ENCODE measurements at places on chromosomes 12 and 14. TPM values are rescaled to one million over a fixed set of nuclear protein-coding genes. Genes with fewer than 3 reads are reported as not detected.

DNA sequence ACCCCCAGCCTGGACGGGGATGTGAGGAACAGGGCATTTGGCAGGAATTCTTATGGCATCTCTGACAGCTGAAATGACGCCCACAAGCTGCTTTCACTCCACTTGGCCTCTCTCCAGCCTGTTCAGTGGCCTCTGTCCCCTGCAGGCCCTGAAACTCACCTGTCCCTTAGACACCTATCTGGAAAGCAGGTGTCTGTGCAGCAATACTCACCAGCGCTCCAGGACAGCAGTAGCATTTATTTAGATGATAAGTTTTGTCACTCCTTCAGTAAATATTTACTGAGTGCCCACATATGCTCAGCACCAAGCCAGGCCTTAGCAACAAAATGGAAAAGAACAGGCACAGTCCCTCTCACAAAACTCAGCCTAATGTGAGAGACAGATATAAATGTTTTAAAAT is 311.1 kb upstream of the FKBP4 start:
- no peak for DNase-seq

- no peak for DNase-seq
Observed at GRCh38 chr12:16112612-16113560, 164.6 kb downstream of the SLC15A5 start.

DNA sequence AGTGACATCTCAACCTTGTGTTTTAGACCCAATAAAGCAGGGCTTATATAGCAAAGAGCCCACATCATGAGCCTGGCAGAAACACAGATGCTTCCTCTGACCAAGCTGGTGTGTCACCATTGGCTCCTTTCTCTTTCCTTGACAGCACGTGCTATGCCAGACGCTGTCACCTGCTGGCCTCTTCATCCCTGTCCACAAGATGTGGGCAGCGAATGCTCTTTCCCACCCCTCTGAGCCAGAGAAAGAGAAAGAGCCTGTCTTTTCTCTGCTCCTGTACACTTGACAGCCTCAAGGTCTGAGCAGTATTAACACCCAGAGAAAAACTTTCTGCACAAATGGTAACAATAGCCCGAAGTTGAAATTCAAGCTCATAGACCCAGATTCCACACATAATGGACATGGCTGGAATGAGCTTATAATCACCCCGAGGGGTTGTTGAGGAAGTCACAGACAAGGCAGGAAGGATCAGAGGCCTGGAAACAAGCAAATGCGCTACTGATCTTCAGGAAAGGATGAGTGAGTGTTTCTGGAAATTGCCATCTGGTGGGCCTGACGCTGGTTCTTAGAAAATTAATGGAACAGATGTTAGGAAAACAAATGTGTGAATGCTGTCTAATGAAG is 8.9 kb downstream of the TGFB3 start:
- no peak for DNase-seq

DNA sequence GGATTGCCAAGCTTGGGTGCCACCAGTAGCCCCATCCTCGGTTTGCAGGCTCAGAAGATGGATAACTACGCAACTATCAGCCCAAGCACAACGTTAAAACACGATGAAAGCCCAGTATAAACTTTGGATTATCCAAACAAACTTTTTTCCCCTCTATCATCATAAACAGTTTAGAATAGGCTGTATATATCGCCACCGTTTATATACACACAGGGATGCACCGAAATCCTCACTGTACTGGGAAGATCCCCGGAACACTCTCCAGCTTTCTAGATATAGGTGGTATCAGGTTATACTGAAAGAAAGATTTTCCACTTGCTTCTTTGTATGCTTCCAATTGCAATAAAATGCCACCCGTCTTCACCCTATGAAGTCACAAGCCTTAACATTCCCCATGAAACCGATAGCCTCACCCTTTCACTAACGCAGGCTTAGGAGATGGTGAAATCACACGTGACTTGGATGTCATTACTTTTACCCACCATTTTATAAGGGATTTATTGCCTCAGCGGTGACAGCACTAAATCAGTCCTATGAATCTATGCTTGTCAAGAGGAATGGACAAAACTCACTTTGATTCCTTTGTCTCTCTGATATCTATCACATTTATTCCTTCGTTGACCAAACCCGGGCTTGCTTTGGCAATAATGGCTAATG is 207.6 kb upstream of the FOXN3 start:
- DNase-seq = no peak

GRCh38 chr12:120261951-120262851 is 3.3 kb downstream of the PXN start:
- no peak for DNase-seq

DNA sequence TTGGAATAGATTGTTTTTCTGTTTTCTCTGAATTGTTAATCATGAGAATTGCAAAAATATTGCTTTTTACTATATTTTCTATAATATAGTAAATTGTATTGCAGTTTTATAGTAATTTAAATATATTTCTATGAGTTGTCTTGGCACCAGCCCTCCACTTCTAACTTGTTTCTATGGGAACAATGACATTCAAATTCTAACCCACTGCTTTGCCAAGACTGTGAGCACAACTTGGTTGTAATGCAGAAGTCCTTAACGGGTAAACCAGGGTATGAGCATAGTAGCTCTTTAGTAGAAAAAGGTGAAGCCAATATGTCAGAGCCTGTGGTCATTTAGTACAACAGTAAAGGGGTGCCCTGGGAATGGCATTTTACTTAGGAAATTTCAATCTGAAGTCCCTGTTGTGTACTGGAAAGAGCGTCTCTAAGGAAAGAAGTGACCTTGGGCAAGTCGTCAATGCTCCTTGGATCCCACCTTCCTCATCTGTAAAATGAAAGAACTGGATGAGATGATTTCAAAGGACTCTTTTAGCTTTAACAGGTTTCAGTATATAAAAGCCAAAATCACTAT is 283.3 kb downstream of the ATP23 start:
- no peak for DNase-seq

Gene TMEM253
- total RNA-seq = 0.85 TPM

Gene TAS2R8
- not detected for total RNA-seq

Gene DIABLO
- 61.2 TPM for total RNA-seq

Gene COX8C
- not detected for total RNA-seq

Measured in uterus (tissue), 4 donors.